Smooth muscle cell of the brain vasculature (primary cell): ENCODE measurements at places on chromosomes 1 and 21.

- no peak for DNase-seq
These were observed 42.0 kb downstream of the BMP8A start for GRCh38 chr1:39533442-39533841.

DNA sequence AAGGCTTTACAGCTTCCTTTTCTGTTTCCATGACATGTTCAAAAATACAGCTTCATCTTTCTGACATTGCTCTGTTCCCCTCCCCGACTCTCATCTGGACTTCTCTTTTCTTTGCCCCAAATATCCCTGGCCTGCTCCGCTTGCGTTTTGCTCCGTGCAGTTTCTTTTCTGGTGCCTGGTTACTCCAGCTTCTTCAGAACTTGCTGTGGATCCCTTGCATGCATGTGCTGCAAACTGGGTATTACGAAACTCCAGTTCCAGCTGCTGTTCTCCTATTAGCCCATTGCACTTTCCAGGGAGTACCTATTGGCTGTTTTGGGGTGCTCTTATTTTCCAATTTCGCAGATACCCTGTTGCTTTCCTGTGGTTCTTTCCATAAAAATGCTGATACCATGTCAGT, 9.9 kb upstream of the NDC1 start:
- DNase-seq: no peak

DNA sequence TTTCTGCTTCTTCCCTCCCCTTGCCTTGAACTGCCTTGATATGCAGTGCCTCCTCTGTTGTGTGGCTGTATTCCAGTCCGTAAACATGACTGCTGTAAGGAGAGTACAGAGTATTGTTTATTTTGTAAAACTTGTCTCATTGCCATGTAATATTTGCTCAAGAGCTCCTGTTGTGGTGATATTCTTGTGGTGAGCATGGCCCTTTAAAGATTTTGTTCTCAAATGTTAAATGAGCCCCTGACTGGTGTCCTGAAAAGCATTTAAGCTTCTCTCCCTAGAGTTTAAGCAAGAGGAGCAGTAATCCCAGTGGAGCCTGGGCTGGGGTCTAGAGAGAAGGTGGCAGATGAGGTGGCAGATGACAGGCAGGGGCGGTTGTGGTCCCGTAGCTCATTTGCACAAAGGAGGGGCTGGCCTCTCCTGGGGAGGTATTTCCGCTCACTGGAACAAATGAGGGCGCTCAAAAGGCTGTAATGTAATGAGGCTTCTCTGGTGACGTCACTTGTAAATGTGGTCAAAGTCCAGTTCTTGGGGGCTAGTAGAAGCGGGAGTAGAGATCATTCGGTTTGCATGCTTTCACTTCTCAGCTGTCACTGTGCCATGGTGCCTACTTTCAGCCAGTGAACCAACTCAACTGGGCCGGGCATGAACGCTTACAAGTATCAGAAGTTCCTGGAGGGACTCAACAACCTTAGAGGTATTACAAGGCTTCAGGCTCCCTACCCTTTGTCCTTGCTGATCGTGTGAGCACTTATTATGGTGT, 46.0 kb upstream of the MACF1 start:
- DNase-seq: no peak

- no peak for DNase-seq
These were observed 31.8 kb downstream of the ZNF496 start for GRCh38 chr1:247299723-247300381.

DNA sequence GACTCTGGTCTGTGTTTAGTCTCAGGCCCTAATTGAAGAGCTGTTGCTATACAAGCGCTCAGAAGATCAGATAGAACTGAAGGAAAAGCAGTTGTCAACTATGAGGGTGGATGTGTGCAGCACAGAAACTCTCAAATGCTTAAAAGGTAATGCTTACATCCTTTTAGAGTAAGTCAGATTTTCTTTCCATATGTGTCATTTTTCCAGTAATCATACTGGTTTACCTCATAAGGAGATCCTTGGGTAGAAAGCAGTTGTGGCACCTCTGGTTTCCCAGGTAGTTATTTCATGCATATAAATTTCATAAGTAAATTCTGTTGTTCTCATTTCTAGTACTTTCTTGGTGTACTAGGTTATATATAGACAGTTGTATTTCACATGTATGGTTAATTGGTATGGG, 43.0 kb upstream of the TARS2 start:
- no peak for DNase-seq

DNA sequence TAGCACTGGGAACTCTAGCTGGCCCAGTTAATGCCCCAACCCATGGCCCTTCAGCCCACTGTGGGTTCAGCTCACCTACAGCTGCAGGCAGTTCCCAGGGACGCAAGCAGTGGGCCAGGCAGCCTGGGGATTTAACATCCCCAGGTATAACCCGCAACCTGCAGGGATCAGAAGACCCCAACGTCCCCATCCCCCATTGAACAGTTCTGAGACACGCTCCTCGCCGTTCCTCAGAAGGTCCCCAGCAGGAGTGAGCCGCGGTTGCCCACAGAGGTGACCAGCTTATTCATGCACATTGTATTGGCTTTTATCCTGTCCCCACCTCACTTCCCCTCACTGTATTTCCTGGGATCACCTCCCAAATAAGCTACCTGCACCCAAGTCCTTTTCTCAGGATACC, 5.0 kb upstream of the MATN1 start:
- DNase-seq: no peak

GRCh38 chr1:20234788-20235535, 48.6 kb upstream of the PLA2G2C start:
- DNase-seq: no peak

GRCh38 chr1:101203820-101204540, 32.8 kb upstream of the S1PR1 start:
- no peak for DNase-seq

DNA sequence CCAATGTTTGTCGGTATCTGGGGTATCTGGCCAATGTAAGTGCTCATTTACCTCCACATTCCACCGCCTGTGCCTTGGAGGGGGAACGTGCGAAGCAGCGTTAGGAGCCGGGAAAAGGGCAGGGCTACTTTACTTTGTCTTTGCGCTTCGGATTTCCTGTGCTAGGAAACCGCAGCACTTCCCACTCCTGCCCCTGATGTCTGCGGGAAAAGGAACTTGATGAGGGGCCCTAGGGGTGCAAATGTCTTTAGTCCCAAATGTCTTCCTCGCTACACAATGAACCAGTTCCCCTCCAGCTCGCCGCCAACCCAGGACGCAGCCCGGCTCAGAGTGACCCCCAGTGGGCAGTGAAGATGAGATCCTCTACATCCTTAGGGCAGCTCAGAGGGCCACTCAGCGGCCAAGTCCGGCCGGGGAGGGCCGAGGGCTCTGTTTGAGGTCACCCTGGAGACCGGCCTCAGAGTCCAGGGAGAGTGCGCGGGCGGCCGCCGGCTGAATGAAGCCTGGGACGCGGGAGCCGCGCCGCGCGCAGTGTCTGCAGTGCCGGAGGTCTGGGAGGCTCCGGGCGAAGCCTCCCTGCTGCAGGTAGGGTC, at the start of gene DYNLT5:
DYNLT5 (plus strand) TSS at position 460 of the 593 bp plus-strand sequence. CDS start 2,200 bp downstream, outside the sequence.
- DNase-seq: peak; percentile 18
